ENCODE measurements at places on chromosomes 16 and 17.

GRCh38 chr16:89176147-89176690 lies 4.7 kb downstream of the CDH15 start:
- DNase-seq, result no peak

GRCh38 chr16:51538707-51539498 lies 387.8 kb upstream of the SALL1 start:
- DNase-seq, result no peak

GRCh38 chr17:40809721-40810421 lies 10.1 kb upstream of the KRT28 start:
- no peak for DNase-seq

GRCh38 chr16:50024207-50024606 lies 818 bp upstream of the CNEP1R1 start:
- DNase-seq, result no peak

DNA sequence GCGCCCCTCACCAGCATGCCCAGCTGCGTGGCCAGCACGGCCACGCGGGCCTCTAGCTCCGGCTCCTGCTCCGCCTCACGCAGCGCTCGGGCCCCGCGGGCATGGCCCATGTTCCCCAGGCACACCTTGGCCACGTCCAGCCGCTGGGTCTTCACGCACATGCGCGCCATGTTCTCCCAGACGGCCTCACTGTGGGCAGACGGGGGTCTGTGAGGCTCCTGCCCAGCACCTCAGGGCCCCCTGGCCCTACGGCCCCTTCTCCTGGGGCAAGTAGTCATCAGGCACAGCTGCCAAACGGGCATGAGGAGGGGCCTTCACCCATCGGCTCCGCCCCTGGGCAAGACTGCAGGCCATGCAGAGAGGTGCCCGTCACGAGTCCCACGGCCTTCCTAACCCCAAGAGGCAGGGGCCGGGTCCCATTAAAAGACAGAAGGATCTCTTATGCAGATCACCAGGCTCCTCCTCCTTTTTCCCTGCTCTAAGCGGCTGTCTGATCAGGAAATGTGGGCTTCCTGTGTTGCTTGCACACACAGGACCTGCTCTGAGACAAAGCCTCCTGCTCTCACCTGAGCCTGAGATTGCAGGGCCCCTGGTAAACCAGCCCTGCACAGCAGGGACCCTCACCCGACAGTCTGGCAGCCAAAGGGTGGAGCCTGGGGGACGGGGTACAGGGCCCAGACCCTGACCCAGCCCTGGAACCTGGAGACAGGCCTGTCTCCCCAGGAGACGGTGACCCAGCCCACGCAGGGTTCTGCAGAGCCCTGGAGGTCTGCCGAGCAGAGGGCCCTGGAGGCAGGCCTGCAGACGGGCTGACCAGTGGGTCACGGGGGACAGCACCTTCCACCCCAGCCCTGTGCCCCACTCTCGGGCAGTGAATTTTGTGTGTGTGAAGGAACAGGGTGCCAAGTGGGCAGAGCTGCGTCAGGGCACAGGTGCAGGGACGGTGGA lies 6.6 kb upstream of the TMEM204 start:
- DNase-seq, result no peak

DNA sequence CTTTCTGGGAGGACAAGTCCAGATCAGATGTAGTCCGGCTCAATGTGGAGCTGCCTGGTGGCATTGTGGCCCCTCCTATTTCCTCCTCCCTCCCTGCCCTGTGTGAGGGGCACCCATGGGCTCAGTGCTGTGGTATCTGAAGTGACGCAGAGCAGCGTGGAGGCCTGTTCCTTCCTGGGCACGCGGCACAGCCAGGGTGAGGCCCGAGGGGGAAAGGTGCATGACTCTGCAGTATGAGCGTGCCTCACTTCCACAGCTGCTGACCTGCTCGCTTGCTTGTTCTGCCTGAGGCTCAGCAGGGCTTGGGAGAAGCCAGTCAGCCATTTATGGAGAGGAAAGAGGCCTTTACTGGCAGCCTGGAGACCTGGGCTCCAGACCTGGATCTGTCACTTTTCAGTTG lies 11.7 kb downstream of the TMEM238L start:
- no peak for DNase-seq

- DNase-seq, result no peak
Observed at GRCh38 chr16:3458852-3459361, 15.4 kb downstream of the NAA60 start.

- DNase-seq, result no peak
Observed at GRCh38 chr17:58382108-58382871, 30.3 kb upstream of the SUPT4H1 start.

DNA sequence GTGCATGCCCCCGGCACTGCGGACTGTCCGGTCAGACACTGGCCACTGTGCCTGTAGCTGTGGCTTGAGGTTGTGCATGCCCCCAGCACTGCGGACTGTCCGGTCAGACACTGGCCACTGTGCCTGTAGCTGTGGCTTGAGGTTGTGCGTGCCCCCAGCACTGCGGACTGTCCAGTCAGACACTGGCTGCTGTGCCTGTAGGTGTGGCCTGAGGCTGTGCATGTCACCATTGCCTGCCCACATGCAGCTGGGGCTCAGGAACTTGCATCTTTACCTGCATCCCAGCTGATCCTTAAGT lies 5.2 kb downstream of the MTHFSD start:
- DNase-seq, result no peak

DNA sequence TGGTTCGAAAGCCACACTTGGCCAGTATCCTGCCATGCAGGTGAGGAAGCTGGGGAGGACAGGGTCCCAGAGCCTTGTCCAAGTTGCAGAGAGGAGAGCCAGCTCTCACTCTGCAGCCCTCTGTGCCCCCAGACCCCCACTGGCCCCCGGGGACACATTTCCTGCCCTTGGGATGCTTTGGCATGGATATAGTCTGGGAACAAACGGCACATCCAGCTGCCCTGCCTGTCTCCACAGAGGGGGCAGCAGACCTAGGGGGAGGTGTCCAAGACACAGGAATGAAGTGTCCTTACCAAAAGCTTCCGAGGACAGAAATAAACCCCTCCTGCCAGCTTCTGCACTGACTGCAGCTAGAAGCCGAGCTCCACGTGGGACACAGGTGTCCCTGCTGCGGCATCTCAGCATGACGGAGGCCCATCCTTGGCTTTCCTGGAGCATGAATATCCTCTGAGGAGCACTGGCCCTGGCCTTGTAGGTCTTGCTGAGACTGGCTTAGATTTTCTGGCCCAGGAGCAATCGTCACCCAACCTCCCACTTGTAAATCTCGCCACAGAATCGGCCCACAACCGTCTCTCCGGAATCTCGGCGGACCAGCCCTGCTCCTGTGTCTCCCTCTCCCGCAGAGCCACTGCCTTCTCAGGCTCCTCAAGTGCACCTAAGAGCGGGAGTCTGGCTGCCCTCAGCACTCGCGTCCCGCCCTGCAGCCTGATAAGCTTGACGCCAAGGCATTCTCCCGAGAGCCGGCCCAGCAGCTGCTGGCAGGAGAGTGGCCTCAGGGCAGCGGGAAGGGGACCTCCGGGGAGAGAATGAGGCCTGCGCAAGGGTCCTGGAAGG lies 1.1 kb upstream of the CAPN15 start:
- no peak for DNase-seq

Data from hypothalamus (tissue), 51 donors.